NCI-H187 (cell line): ENCODE measurements at places on chromosomes 3 and 15.
A peak's percentile ranks its signal among the peaks of the same experiment; 100 is the strongest.

GRCh38 chr3:28844298-28845005, 436.4 kb upstream of the RBMS3 start:
- DNase-seq = no peak

DNA sequence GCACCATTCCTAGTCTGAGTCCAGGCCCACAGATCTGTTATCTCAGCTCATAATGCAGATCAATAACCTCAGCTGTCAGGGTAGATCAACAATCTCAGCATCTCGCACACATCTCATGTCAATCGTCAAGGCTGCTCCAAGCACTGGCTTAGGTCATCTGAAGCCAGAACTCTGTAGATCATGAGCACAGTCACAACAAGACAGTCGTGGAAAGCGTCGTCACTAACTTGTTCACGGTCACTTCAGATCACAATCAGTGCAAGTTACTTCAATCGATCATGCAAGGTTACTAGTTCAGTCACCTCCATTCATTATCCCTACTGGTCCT, 71.8 kb downstream of the RBPMS2 start:
- DNase-seq = no peak

DNA sequence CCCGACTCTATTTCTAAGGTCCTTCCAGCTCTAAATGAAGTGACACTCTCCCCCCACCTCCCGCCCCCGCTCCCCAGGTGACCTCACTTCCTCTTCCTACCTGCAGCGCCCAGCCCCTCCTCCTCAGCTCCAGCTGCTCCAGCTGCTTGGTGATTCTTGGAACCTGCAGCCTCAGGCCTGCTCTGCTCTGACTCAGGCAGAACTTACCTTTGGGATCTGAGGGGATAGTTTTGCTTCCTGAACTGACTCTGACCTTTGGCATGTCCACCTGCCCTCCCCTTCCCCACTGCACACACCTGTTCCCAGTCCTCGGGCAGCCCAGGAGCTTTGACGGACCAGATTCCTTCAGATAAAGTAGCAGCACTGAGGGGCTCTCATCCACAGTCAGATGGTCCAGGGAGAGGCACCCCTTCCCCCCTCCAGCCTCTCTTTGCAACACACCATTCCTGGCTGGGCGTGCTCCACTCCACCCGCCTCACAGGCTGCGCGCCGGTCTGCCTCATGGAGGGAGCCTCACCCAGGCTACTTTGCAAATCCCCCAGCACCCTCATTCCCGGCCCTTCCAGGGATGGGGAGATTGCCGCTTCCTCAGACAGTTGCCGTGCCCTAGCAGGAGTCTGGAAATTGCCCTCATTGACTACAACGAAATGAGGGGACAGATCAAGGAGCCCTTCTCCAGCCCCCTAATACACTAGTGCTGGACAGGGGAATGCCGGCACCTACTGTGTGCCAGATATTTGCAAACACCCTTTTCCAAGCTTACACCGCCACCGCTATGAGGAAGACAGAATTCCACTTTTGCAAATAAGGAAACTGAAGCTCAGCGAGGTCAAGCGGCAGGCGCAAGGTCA, 692 bp upstream of the C15orf39 start:
- no peak for DNase-seq

DNA sequence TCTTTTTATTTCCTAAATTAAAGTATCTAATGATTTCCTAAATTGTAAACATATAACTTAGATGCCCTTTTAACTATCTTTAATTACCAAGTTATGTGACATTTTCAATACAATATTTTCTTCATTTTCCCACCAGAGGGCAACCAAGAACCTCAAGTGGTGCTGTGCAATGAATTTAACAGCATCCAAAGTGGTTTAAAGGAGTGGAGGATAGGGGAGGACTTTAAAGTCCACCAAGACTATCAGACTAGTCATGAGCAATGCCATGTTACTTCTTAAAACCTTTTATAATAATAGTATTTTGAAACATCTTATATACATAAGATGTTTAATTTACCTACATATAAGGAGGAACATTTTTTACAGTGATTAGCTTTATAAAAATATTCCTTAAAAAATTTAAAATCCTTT, 74.4 kb downstream of the DLG1 start:
- DNase-seq = peak; percentile 5

DNA sequence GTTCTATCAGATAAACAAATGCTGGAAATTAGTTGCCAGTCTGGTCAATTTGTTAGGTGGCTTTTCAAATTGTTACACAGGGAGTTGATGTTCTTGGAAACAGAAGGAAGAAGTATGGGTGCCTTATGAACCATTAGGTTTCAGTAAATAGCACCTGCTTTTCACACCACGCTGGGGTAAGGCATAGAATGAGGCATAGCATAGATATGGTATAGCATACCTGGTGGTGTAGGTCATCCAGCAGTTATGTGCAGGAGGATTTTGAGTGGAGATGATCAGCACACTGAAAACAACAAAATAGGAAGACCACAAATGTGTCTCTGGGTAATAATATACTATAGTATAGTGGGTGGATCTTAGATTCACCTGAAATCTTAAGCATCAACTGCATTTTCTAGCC, 121.4 kb downstream of the GMPS start:
- DNase-seq = no peak
